ENCODE measurements at places on chromosomes 16 and 17.
A peak's percentile ranks its signal among the peaks of the same experiment; 100 is the strongest.

GRCh38 chr16:79264237-79265109 lies 336.1 kb downstream of the MAF start:
- no peak for DNase-seq

DNA sequence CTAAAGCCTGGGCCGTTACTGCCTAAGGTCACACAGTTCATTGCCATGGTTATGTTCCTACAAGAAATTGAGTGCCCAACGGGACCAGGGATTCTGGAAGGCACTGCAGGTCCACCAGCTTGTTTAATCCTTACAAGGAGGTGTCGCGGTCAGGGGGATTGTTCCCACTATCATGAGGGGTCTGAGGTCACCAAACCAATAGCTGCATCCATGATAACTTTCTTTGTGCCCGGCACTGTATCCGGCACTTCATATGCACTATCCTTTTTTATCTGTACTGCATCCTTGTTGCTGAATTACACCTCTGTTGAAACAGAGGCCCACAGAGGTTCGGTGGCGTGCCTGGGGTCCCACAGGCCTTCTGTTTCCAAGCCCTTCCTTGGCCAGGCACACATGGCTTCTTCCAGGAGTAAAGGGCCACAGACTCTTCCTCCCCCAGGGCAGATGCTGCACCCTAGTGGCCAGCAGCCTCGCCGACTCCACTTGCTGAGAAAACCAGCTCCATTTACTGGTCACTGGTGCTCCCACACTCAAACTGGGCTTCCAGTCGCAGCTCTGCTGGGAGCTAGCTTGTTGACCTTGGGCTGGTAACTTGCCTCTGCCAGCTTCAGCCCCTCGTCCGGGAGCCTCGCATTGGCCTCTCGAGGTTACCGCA lies 82.0 kb upstream of the PLCG2 start:
- peak; percentile 75 for DNase-seq

GRCh38 chr16:1154887-1155331 lies 2.0 kb downstream of the CACNA1H start:
- DNase-seq, result no peak

GRCh38 chr16:49617710-49618330 lies 238.1 kb downstream of the ZNF423 start:
- no peak for DNase-seq

DNA sequence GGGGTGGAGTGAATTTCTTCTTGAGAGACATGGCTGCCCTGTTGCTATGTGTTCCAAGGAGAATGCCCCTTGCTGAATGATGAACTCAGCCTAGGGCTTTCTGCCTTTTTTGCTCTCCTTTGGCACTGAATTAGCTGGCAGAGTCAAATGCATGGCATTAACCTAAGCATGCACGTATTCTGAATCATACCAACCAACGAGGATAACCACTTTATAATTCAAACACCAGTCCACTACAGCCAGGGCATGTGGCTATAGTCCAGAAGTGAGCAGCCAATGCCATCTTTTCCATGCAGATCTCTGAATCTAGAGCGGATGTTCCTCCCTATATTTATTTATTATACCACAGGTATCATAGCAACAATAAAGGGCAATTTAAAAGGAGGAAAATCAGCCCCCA lies 15.7 kb downstream of the TMIGD1 start:
- no peak for DNase-seq

DNA sequence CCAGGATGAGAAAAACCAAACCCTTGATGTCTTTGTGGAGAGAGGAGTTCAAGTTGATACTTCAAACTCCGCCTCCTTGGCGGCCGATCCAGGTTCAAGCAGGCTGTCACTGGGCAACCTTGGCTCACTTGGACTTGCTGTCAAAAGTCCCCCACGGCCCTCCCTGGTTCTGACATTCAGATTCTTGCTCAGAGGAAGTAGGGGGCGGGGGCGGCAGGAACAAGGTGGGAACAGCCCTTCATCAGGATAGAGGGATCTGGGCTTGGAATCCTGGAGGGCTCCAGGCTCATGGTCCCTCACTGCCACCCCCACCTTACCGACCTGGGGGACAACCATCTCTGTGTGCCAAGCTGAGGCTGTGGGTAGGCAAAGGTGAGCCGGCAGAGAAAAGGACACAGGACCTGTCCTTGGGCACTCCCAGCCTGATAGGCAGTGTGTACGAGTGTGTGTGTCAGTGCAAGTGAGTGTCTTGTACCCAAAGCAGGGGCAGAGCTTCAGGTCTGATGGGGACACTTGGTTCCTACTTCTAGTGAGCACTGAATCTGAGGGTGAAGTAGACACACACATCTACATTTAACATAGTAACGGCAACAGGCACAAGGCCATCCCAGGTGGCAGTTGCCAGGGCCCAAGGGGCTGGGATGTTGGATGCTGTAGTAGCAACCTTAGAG lies 6.6 kb upstream of the TSPOAP1 start:
- no peak for DNase-seq

DNA sequence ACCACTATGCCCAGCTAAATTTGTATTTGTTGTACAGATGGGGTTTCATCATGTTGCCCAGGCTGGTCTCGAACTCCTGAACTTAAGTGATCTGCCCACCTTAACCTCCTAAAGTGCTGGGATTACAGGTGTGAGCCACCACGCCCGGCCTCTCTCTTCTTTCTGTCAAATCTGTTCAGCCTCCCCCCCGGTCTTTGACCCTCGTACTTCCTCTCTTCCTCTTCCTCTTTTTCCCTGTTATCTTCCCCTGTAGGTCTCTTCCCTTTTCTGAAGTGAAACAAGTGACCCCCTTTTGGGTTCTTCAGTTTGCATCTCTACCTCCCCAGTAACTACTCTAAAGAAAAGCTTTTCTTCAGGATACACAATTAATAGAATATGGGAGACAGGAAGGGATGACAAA lies 31.7 kb upstream of the DHX40 start:
- no peak for DNase-seq

DNA sequence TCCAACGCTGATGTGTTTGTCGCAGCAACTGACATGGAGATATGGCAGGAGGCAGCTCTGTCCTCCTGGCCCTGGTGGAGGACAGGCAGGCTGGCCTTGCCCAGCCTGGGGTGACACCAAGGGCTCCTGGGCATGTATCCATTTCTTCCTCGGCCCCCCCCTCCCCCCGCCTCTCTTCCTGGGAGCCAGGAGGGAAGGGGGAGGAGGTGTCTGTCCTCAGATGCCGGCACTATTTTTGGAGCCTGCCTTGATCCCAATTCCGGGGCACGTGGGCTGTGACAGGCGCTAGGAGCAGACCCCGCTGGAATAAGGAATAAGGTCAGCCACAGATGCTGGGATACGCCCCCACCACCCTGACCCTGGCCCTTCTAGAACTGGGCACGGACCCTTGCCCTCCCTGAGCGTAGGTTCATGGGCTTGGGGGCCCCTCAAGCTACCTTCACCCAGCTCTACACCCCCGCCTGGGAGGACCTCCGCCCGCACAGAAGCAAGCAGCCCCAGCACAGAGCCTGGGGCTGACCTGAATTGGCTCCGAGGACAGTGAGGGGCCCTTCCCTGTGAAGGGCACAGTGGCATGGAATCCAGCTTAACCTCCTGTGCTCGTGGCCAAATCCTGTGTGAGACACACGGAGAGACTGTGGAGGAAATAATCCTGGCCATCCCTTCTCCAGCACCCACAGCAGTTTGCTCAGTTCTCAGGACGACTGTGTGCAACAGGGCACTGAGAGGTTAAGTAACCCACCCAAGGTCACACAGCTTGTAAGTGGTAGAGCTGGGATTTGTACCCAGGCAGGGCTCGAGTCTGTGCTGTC lies 24.1 kb downstream of the SEC14L5 start:
- DNase-seq, result no peak

DNA sequence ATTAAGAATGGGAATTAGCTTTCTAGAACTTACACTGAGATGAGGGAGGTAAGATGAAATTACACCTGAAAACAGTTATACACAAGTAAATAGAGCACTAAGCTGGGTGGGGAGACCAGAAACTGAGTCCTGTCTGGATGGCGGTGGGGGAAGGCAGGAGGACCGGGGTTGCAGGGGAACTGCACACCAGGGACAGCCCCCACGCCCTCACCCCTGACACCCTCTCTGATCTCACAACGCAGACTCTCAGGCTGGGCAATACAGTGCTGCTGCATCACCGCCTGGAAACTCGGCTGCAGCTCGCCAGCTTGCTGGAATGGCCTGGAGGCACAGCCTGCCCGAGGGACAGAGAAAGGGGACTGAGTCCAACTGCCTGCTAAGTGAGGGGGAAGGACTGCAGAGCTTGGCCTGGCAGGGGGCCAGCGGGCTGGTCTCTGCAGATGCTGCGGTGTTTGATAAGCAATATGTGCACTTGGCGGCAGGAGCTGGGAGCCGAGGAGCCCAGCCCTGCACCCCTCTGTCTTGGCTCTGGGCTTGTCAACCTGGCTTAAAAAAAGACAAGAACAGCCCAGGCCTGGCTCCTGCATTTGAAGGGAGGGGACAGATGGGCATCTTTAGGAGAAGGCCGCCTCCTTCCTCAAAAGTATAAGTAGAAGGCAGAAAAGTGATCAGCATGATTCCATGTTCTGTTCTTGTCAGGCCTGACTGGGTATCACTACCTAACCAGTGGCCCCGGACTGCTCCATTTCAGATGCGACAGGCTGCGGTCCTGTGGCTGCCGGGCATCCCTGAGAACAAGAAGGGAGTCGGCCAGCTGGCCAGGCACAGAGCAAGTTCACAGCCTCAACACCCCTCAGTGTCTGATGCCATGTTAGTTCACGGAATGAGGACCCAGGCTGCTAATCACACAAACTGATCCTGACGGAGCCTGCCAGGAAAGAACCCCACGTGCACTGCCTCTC lies 30.2 kb downstream of the SPHK1 start:
- no peak for DNase-seq

DNA sequence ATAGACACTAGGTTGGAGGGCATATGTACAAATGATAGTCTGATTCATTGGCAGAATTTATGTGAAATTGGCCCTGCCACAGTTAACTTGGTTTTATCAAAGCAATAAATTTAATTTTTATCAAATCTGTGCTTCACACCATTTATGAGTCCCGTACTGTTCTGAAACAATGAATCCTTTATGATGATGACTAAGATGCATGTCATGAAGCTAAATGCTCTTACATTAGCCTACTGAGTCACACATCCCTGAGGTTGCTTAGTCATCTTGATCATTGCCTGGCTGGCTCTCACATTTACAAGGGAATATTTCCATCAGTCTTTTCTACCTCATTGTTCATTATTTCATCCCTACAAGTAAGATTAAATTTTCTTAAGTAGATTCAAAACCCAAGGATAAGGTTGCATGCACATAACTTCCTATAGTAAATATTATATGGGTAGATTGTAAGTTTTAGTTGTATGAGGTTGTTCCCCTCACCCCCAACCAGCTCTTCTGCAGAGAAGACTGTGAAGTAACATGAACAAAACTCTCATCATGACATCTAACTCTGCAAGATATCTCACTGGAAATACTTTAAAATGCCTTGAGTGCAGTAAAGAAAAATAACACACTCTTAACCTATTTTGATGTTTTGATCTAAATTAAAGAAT lies 170.7 kb downstream of the CYB561 start:
- DNase-seq, result no peak

DNA sequence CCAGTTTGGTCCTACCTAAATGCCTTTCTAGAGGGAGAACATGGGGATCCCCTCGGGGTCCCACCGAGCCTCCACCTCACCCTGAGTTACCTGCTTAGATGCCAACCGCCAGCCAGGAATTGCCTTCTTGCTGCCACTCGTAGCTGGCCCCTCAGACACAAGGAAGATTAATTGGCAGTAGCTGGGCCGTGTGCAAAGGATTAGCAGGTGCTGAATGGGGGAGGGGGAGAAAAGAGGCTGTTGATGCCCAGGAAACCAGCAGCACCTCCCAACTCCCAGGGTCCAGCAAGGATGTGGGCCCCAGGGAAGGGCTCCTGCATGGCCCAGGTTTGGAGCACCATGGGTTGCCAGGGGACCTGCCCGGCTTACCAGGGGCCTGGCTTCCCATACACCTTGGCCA lies at the start of gene CNGB1:
Gene CNGB1 (minus strand): TSS at position 159 of the 400 bp plus-strand sequence. CDS start 3,842 bp downstream, outside the sequence.
- no peak for DNase-seq

GRCh38 chr17:69593351-69593715 lies 178.8 kb downstream of the MAP2K6 start:
- DNase-seq, result no peak

GRCh38 chr16:25996052-25996451 lies 304.3 kb downstream of the HS3ST4 start:
- no peak for DNase-seq

- no peak for DNase-seq
These were observed 108.0 kb upstream of the DNAH9 start for GRCh38 chr17:11490171-11490755.

DNA sequence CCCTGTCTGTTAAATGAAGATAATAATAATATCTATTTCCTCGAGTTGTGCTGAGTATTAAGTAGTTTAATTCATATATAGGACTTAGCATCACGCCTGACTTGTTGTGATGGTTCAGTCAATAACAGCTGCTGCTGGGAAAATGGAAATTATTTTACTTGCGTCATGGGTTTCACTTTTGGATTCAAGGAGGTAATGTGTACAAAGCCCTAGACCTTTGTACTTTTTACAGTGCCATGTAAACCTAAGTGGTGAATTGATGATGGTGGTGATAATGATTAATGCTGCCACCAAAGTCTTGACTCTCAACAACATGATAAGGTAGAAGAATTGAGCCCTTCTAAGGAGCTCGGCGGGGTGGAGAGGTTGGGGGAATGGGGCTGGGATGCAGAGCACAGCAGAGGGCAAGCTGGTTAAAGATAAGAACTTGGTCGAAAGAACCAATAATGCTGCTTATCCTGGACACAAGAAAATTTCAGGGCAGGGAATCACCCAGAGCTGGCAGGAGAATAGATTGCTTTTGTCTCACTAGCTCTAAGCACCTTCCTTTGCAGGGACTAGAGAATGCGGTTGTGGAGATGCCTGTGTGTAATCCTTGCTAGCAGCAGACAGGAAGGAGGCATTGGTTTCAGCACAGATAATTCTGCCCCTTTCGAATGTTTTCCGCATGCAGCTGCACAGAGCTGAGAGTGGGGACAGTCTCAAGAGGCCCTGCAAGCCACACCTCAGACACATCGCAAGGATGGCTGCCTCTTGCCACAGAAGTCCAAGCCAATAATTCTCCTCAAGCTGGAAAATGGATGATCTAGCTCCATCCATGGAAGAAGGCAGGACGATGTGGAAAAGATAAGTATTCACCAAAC lies 187.1 kb downstream of the TMEM114 start:
- peak; percentile 47 for DNase-seq

- DNase-seq, result no peak
These were observed 44.4 kb downstream of the NOS2 start for GRCh38 chr17:27755706-27756466.

GRCh38 chr17:17528696-17529652 lies 32.8 kb upstream of the RASD1 start:
- no peak for DNase-seq

DNA sequence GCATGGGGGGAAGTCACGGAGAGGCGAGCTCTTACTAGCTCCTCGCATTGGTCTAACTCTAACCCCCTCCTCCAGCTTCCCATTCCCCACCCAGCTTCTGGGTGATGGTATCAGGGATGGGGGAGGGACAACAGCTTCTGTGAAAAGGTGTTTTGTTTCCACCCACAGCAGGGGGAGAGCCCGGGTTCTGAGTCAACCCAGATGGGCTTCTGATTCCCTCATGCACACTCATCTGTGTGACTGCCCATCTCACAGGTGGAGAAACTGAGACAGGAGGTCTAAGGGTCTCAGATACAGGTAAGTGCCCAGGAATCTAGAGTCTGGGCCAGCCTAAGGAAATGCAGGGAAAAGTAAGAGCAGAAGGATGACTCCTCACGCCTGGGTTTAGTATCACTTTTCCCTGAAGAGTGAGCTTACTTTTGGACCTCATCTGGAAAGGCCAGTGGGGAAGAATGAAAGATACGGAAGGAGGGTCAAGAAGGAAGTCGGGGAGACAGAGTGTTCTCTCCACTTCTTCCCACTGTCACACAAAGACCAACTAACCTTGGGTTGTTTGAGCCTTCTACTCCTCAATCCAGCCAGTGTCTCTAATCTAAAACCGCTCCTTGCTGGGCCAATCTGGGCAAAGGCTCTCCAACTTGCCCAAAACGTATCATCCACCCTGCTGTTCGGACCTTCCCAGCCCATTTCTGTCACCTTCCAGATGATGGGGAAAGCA lies 3.1 kb upstream of the TLCD2 start:
- no peak for DNase-seq

Measured in mucosa of descending colon (tissue), 3 donors.